GM04503 (cell line): ENCODE measurements at places on chromosomes 13 and 19.

GRCh38 chr13:108827646-108828045, 198.2 kb downstream of the MYO16 start:
- no peak for DNase-seq

DNA sequence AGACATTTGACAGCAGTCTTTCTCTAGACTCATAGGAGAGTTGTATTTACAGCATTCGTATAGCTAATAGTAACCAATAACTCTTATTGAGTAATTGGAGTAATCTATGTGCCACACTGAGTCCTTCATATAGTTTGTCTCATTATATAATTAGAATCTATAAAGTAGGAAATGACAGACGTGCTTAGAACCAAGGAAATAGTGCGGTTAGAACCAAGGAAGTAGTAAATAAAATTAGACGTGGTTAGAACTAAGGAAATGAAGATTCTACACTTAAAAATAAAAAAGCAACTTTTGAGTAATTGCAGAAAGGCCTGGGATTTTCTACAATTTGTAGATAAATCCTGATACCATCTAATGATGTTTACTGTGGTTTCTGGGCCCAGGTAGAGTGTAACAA, 107.8 kb upstream of the TNFSF11 start:
- no peak for DNase-seq

GRCh38 chr19:45069056-45069455, 7.2 kb downstream of the ZNF296 start:
- no peak for DNase-seq

GRCh38 chr19:1560286-1560882, 7.7 kb downstream of the MEX3D start:
- no peak for DNase-seq

DNA sequence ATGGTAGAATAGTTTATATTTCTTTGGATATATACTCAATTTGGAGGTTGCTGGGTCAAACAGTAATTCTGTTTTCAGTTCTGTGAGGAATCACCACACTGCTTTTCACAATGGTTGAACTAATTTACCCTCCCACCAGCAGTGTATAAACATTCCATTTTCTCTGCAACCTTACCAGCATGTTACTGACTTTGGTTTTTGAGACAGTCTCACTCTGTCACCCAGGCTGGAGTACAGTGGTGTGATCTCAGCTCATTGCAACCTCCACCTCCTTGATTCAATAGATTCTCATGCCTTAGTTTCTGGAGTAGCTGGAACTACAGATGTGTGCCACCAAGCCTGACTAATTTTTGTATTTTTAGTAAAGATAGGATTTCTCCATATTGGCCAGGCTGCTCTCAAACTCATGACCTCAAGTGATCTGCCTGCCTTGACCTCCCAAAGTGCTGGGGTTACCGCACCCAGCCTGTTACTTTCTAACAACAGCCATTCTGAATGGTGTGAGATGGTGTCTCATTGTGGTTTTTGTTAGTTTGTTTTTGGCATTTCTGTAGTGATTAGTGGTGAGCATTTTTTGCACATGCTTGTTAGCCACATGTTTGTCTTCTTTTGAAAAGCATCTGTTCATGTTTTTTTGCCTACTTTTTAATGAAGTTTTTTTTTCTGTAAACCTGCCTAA, 12.5 kb downstream of the ZNF714 start:
- no peak for DNase-seq

DNA sequence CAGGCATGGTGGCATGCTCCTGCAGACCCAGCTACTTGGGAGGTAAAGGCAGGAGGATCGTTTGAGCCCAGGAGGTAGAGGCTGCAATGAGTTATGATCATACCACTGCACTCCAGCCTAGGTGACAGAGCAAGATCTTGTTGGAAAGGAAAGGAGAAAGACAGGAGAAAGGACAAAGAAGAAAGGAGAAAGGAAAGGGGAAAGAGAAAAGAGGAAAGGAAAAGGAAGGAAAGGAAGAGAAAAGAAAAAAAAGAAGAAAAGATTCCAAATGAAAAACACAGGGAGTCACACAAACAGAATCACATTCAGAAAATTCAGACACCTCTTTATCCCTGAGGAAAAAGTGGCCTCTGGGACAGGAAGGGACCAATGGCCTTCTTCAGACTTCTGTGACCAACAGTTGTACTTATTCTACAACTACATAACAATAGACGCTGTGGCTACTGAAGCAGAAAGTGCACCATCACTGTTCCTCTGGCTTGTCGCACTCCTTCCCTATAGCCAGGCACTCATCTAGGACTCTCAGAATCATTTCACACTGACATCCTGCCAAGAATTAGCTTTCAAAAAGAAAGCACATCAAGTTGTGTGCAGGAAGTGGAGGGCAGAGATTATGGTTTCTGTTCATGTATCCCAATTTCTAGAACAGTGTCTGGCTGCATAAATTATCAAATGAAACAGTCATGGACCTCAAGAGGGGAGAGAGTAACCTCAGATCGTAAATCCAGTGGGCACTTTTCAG, 5.9 kb downstream of the MTMR6 start:
- no peak for DNase-seq

GRCh38 chr13:27371932-27372331, 52.5 kb upstream of the GTF3A start:
- DNase-seq = no peak

DNA sequence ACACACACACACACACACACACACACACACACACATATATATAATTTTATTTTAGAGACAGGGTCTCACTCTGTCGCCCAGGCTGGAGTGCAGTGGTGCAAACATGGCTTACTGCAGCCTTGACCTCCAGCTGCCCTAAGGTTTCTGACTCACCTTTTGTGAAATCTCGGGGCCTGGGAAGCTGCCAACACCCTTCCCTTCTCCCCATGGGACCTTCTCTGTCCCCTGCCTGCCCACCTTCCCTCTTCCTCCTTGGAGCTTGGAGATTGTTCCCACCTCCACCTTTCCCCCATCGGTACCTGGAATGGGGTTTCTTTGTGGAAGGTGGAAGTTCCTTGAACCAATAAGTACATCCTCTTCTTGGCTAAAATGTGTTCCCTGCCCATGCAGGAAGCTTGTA, 6.3 kb downstream of the ARRDC5 start:
- no peak for DNase-seq

GRCh38 chr19:34393031-34393430, 11.2 kb upstream of the PDCD2L start:
- no peak for DNase-seq

GRCh38 chr19:23394511-23394910, 760 bp downstream of the ZNF91 start:
- DNase-seq = no peak

- no peak for DNase-seq
Observed at GRCh38 chr19:3285647-3286176, 61.3 kb downstream of the CELF5 start.

DNA sequence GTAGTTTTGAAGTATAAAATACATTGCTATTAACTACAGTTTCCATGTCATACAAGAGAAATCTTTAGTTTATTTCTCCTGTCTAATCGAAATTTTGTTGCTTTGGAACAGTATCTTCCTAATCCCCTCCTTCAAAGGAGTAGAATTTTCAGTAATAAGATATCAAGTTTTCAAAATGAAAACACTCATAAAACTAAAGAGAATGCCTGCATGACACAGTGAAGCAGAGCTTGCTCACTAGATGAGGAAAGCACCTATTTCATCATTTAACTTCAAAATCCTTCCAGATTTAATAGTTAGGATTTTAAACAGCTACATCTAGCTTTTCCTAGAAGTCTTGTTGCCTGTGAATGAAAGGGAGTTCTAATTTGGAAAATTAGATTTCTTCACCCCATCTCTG, 80.8 kb downstream of the TNFSF11 start:
- no peak for DNase-seq

DNA sequence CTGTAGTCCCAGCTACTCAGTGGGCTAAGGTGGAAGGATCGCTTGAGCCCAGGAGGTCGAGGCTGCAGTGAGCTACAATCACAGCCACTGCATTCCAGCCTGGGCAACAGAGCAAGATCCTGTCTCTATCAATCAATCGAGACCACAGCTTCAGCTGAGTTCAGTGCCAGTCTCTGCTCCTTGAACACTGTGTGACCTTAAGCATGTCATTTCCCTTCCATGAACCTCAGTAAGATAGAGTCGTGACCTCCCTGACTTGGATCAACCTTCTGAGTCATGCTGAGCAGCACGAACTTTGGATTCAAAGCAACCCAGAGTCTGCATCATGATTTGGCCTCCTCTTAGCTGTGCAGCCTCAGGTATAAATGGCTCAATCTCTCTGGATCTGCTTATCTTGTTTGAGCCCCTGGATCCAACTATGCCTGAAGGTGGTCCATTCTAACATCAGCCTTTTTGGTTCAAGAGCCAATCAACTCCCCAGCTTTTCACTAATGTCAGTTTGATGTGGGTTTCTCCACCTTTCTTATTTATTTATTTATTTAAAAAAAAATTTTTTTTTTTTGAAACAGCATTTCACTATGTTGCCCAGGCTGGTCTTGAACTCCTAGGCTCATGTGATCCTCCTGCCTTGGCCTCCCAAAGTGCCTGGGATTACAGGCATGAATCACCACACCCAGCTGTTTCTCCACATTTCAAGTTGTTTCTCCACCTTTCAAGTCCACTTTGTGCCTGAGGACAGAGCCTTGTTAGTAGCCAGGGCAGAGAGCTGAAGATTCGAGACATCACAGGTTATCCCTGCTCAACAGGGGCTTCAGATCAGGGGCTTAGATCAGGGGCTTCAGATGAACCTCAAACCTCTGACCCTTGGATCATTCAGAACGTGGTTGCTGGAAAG, 26.4 kb downstream of the PTPRS start:
- DNase-seq = no peak
